ENCODE measurements at places on chromosomes 5 and 9.

DNA sequence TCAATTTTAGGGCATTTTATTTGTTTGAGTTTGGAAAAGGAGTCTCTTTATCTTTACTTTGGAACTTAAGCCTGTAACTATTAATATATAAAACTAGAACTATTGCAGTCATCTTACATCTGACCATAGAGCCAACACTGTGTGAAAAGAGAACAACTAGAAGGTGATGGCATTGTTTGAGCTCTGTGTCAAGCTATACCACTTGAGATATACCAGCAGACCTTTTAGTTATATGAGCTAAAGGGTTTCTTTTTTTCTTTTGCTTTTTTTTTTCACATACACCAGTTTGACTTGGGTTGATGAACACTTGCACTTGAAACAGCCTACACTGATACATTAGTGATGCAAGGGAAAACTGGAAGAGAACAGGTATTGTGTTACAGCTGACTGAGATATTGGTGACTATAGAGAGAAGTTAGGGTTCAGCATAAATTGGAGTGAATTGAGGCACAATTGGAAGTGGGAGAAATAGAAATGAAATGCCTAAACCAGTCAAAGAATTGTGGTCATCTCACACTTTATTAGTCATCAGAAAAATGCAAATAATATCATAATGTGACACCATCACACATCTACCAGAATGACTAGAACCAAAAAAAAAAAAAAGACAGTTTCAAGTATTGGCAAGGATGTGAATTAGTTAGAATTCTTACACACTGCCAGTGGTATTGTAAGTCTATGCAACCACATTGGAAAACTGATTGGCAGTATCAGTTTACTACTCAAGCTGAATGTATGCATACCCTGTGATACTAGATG lies 60.9 kb downstream of the ADRB2 start:
- no peak for DNase-seq

- no peak for DNase-seq
Measured at GRCh38 chr5:180523629-180524466, 29.7 kb downstream of the CNOT6 start.

- DNase-seq = no peak
Measured at GRCh38 chr9:96382175-96382574, 1.3 kb downstream of the SLC35D2 start.

- no peak for DNase-seq
Measured at GRCh38 chr5:171537070-171537849, 117.8 kb downstream of the FGF18 start.

DNA sequence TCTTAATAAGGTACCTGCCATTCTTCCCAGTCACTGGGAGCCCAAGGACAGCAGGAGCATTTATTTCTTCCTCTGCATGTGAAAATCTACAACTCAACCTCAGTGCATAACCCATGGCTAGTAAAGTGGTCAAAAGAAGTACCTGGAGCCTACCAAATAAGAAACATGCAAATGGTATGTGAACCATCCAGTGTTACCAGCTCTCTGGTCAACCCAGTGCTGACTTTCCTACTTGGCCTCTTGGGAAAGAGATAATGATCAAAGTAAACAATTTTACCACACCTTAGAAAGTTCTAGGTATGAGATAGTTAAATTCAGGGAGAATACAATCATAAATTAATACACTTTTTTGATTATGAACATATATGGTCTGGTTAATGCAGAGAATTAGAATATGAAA lies 325.6 kb downstream of the ENC1 start:
- DNase-seq = no peak

DNA sequence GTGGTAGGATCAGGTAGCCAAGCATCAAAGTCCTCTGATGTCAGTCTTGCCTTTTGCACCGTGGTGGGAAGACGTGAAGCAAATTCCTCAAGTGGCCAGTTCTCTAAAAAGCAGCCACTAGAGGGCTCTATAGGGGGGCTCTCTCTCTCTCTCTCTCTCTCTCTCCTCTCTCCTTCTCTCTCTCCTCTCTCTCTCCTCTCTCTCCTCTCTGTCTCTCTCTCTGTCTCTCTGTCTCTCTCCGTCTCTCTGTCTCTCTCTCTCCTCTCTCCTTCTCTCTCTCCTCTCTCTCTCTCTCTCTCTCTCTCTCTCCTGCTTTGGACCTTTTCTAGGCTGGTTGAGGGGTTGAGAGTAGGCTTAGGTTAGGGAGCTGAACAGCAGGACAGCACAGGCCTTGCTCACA lies 13.9 kb upstream of the OSMR start:
- no peak for DNase-seq

GRCh38 chr5:82425591-82425990 lies 147.4 kb upstream of the RPS23 start:
- no peak for DNase-seq

GRCh38 chr5:2566284-2566683 lies 185.2 kb downstream of the IRX2 start:
- no peak for DNase-seq

- no peak for DNase-seq
Measured at GRCh38 chr9:138098116-138098907, 220.7 kb downstream of the CACNA1B start.

- DNase-seq = no peak
Measured at GRCh38 chr9:85914108-85914507, 26.8 kb upstream of the NAA35 start.

DNA sequence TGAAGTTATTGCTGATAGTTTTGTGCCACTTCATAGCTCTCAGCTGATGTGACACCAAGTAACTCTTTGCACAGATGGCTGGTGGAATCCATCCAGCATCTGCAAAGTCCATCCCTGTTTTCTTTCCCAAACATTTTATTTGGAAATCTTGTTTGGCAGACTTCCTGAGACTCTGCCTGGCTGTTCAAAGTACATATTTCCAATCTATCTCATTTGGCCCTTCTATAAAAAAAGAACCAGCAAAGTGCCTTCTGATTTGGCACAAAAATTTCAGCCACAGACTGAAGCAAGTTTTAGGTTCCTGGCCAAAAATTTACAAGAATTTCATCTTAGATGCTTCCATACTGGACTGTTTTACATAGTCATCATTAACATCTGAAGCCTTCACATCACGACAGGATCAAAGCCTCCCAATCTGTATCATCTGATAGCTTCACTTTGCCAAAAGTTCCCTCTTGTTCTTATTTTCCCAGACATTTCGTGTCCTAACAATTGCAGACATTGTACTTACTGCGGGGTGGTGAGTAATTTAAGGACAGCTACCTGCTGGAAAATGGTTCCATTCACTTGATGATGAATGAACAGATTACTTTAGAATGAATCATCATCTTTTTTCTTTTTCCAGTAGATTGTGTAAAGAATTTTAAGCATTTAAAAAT lies 377.3 kb downstream of the KIAA0825 start:
- DNase-seq = no peak

DNA sequence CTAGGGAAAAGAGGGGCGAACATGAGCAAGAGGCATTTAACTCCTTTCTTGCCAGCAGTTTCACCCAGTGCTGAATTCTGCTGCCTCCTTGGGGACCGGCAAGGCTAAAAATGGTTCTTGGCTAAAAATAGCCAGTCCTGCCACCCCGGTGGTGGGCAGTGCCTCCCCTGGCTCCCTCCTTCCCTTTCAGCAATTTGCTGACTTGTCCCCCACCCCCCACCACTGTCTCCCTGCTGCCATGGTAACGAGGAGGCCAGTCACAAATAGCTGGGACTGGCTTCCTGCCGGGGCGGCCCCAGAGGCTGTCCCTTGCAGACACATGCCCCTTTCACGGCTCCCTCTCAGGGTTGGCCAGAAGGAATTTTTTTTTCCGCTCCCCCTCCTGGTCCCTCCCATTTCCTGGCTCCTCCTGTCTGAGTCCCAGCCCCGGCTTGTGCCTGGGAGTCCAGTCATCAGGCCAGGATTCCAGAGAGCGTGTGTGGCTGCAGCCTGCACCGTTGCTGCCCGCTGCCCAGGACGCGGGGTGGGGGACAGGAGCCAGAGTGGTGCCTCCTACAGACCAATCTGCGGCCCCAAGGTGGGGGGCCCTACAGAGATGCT lies 130.3 kb downstream of the RGS3 start:
- no peak for DNase-seq

- DNase-seq = no peak
Measured at GRCh38 chr9:34744295-34745221, 34.6 kb upstream of the CCL21 start.

- no peak for DNase-seq
Measured at GRCh38 chr5:30734118-30734517, 459.4 kb upstream of the CDH6 start.

GRCh38 chr9:100086097-100086635 lies 12.6 kb downstream of the ERP44 start:
- DNase-seq = no peak

DNA sequence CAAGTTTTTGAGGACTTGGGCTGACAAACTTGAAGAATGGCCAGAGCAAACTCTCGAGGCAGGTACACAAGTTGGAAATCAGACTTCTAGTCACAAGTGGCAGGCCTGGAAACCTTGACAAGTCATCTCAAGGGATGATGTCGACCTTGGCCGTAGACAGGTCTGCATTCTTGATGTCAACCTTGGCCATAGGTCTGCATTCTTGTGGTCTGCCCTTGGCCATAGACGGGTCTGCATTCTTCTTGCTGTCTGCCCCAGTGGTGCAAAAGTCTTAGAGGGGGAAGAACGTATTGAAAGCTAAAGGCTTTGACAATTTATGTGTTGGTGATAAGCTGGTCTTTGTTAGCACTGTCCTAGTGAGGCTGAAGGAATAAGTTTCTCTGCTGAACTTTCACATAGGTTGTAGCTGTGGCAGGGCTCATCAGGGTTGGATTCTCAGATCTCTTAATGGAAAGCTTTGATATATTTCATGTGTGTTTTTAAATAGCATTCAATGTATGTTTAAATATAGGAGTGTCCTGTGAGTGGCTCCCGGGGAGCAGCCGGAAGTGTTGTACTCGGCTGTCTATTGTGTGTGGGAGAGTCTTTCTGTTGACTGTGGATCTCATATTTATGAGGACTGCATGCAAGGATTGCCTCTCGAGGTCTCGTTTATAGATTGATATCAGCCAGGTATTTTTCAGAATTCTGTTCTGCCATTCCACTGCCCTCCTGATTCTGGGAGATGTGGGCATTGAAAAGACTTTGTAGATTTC lies 27.0 kb downstream of the SUB1 start:
- DNase-seq = no peak

DNA sequence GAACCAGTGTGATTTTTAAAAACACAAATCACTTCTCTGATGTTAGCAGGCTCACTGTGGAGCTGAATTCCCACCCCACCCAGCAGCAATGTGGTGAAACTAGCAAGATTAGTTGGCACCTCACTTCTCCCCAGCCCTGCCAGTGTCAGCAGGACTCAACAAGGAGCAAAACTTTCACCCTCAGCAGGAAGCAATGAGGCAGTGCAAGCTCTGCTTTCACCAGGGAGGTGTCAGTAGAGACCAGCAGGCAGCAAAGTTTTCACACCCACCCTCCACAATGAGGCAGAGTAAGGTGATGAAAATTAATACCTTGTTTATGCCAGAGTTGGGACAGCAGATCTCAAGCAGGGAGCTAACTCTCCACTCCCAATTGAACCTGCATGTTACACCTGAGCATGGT lies 565.0 kb downstream of the CETN3 start:
- DNase-seq = no peak

GRCh38 chr9:21967169-21967568 lies 27.0 kb downstream of the CDKN2A start:
- DNase-seq = no peak

DNA sequence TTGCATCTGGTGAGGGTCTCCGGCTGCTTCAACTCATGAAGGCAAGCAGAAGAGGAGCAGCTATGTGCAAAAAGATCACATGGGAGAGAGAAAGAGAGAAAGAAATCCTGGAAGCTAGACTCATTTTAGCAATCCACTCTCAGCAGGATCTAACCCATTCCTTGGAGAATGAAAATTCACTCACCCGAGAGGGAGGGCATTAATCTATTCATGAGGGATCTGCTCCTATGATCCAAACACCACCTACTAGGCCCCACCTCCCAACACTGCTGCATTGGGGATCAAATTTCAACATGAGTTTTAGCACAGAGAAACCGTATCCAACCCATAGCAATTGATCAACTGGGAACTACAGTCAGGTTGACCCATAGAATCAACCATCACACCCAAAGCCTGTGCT lies 98.1 kb upstream of the SV2C start:
- no peak for DNase-seq

GRCh38 chr9:16602494-16602893 lies 268.0 kb downstream of the BNC2 start:
- DNase-seq = no peak
